MCF 10A (cell line): ENCODE measurements at places on chromosomes 1 and 21.
A peak's percentile ranks its signal among the peaks of the same experiment; 100 is the strongest.

- DNase-seq = no peak
Observed at GRCh38 chr1:100642826-100643225, 76.7 kb upstream of the VCAM1 start.

DNA sequence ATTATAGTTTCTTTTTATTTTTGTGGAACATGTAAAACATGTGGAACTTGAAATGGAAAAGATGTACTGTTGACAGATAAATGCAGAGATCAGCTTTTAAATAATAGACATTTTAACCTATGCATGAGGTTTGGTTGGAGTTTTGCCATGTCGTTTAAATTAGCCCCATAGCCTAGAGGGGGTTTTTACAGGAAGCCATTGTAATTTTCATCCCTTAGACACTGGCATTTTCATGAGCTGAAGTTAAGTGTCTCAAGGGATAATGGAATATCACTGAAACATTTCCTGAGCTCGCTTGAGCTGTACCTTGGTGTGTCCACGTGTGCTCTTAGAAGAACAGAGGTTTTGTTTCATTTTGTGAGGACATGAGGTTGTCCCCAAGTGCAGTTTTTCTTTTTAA, 54.2 kb downstream of the HMCN1 start:
- DNase-seq = no peak

GRCh38 chr1:2386636-2387611, 4.4 kb downstream of the MORN1 start:
- no peak for DNase-seq

GRCh38 chr1:93438716-93439115, 9.2 kb upstream of the FNBP1L start:
- DNase-seq = no peak

GRCh38 chr1:197170538-197170937, 24.1 kb upstream of the ASPM start:
- no peak for DNase-seq

GRCh38 chr1:201422436-201423030, 1.0 kb upstream of the TNNI1 start:
- DNase-seq = no peak

DNA sequence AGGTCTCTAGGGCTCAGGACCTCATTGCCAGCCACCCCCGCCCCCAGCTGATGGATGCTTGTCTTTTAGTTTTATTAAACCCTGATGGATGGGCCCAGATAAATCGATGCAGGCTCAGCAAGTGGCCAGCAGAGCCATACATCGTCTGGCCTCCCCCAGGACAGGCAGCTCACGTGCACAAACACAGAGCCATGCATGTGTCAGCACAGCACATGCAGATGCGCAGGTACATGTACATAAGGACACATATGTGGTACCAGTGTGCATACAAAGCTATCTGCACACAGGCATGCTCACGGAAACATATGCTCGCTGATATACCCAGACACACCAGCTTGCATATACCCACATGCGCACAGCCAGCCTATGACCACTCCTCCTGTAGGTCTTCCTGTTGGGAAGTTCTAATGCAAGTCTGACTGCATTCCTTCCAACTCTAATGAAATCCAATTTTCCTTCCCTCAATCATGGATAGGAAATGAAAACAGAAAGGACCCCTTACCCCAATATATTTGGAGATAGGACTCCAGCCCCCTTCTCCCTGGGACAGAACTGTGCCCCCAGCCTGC, 897 bp downstream of the COL16A1 start:
- no peak for DNase-seq

- DNase-seq = peak; percentile 83
Observed at GRCh38 chr1:172429331-172430127, 9.0 kb downstream of the C1orf105 start.

- DNase-seq = no peak
Observed at GRCh38 chr1:68745011-68745410, 248.1 kb upstream of the DEPDC1 start.

DNA sequence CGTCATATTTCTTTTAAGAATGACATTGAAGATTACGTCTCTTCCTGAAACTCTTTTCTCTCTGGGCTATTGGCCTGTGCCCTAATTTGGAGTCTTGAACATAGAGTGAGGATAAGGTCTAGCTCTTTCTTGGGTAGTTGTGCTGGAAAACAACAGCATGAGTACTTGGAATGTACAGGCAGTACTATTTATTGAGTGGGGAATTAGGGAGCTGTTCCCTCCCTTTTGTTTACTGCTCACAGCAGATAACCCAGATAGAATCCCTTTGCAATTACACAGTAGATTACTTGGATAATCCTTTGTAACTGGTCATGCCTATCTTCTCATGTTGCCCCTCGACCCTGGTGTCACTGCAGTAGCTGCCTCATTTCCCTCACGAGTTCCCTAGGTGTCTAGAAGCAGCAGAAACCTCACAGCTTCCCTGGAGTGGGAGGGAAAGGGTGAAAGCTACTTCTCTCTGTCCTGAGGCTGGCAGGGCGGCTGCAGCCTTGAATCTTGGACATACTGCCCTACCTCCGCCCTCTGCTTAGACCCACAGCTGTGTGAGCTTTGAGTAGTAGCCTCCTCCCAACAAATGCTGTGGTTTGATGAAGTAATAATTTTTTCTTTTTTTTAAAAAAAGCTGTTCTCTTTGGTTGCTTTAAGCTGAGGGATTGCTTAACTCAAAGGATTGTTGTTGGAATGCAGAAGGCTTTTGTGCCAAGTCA, 70.6 kb downstream of the FGGY start:
- peak; percentile 75 for DNase-seq

DNA sequence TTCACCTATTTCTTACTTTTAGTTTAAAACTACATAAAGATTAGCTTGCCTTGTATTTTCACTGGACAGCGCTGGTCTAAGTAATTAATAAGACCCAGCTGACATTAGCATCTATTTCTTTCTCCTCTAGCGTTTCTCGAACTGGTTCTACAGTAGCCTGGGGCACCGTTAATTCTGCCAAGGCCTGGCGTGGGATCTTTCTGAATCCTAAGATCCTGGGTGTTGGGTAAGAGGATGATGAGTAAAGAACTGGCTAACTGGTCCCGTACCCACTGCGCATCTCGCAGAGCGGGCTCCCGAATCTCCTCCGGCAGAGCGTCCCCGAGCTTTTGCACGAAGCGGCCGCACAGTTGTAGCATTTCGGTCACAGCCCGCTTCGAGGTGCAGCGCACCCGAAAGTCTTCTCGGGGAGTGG, 309 bp downstream of the NSL1 start:
- DNase-seq = peak; percentile 94

DNA sequence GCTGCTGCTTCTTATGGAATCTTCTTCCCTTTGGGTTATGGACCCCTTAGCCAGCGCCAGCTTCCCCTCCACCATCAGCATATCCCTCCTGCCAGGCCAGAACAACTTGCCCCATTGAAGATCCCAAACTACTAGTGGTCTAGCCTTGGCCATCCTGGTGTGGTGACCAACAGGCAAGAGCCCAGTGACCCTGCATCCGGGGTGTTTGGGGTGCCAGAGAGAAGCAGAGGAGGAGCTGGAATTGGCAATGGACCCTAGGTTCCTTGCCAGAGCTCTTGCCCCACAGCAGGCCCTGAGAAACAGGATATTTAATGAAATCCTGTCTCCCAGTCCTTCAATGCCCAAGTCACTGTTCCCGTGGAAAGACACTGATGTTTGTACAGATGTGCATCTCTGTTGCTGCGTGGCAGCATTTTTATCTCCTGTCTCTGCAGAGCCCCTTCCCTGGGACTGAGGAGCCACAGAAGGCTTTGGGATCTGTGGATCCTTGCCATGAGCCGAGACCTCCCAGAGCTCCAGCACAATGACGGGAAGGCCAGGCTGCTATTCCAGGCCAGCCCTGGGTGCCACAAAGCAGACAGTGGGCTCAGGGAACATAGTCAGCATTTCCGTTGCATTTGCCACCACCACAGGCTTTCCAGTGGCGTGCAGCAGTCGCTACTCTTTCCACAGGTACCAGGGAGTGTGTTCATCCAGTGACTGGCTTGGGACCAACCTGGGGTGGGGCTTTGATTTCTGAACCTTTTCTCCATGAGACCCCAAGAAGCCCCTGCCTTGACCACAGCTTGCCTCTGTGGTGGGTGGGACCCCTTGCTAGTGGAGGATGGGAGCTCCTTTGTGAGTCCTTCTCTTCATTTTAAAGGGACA, 21.6 kb downstream of the NAV1 start:
- peak; percentile 45 for DNase-seq

- no peak for DNase-seq
Observed at GRCh38 chr1:150110116-150110515, 39.6 kb upstream of the PLEKHO1 start.

DNA sequence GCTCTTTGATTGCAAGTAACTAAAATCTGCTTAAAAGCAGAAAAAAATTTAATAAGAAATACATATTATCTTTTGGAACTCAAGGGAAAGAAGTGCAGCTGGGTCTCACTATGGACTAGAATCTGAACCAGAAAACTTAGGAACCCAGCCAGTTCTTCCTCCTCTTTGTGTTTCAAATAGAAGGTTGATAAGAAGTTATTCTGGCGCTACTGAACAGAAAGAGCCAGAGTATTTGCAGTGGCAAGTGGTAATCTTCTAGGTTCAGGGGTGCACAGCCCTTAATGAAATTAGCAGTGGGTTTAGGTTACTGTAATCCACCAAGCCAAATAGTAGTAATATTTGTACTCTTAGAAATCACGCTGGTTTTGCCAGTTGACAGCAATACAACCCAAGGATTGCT, 28.5 kb downstream of the BTBD8 start:
- DNase-seq = no peak

DNA sequence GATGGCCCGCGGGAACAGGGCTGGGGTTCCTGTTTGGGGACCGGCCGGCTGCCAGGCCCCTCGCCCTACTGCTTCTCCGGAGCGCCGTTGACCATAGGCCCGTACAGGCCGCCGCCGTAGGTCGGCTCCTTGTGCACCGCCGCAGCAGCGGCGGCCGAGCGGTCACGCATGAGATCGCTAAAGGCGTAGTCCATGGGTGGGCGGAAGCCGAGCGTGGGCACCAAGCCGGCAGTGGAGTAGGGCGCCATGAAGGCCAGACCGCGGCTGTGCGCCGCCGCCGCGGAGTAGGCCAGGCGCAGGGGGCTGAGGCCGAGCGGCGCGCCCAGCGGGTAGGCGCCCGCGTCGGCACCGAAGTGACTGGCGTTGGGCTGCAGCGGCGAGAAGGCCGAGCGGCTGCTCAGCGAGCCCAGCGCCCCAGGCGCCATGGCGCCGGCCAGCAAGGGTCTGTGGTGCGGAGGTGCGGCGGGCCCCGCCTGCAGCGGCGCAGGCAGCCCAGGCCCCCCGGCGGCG, 4.6 kb downstream of the DMRTA2 start:
- no peak for DNase-seq

- peak; percentile 40 for DNase-seq
Observed at GRCh38 chr1:75745276-75745675, 20.8 kb downstream of the ACADM start.

GRCh38 chr1:172774561-172774960, 115.7 kb downstream of the FASLG start:
- no peak for DNase-seq

GRCh38 chr1:22665752-22666151, 12.7 kb downstream of the C1QB start:
- DNase-seq = peak; percentile 18

- peak; percentile 40 for DNase-seq
Observed at GRCh38 chr1:192443616-192444015, 126.8 kb downstream of the RGS21 start.

DNA sequence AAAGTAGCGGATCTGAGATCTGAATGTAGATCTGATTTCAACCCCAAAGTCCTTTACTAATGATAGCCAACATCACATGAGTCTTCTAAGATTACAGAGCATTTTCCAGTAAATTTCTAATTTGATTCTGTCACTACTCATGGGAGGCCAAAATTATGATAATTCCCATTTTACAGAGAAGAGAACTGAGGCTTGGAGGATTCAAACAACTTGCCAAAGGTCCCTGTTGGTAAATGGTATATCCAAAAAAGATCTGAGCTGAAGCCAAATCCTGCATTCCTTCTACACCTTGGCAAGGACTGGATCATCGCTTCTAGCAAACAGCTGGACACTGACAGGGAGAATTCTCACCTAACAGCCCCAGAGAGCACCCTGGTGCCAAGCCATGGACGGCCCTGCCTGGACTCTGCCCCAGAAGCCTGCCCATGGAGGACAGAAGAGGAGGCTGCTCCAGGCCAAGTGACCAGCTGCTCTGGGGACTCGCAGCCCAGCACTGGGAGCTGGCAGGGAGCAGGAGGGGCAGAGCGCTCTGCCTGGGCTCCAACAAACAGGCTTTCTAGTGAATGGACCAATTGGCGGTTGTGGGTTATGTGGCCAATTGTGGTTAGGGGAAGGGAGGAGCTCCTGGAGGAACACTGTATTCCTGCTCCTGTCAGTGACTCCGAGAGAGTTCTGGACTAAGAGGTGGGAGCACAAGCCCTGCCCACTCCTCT, 6.4 kb upstream of the CSF1 start:
- no peak for DNase-seq

GRCh38 chr1:219629296-219629880, 16.5 kb upstream of the ZC3H11B start:
- DNase-seq = no peak

DNA sequence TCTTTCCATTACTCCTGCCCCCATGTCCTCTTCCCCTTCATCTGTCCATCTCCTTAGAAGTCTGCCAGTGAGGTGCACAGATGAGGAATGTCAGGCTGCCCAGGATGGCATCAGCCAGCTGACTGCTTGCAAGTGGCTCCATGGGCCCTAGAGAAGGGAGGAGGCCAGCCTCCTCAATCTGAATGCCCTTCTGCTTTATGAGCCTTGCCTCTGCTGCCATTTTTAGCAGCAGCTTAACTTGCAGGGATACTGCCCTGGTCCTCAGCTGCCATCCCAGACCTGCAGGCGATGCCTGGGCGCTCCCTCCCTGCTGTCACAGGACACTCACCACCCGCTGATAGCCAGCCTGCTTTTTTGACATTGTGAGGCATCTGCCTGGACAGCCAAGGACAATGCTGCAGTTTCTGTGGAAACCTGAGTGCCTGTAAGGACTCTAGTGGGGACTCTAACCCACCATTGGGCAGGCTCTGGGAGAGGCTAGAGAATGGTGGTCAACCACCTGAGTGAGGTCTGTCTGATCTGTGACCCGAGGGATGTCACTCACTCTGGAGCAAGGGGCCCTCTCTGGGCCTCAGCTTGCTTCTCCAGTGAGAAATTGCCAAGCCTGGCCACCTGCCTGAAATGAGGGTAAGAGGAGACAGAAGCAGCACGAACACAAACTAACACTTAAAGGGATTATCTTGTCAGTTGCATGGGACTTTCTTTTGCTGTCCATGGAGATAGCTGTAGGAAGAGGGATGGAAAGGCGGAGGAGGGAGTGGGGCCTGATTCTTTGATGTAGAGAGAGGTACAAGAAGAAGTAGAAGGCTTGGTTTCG, 185.0 kb downstream of the MIS18A start:
- DNase-seq = no peak

- DNase-seq = no peak
Observed at GRCh38 chr1:173424782-173425407, 52.2 kb upstream of the PRDX6 start.

DNA sequence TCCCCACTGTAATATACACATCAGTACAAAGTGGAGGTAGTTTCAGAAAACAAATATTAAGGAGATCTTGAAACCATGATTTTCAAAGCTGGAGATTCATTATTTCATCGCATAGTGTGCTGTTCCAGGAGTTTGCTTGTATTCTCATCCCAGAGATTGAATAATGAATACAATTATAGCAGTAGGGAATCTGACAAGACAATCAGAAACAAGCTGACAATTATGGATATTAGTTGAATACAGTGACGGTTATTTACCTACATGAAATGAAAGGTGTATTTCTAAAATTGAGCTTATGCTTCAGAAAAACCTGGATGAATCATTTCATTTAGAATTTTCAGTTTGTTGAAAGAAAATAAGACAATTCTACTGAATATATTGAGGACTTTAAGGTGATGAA, 2119.0 kb downstream of the MRPL39 start:
- DNase-seq = no peak
